ENCODE measurements at places on chromosomes 3 and 15.

DNA sequence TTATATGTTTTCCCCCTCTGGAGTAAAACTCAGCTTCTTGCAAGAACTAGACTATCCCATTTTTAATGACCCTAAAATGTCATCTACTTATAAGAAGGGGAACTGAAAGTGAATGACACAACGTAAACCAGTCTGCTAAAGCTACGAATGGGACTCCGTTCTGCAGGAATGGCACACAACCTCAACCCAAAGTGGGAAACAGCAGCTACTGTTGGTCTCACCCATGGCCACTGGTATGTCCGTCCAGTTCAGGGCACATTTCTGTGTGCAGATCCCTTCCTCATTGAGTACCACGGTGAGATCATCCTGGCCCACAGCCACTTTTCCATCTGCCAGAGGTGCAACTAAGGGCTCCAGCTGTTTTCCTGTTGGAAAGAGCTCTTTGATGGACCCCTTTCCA, 23.8 kb downstream of the VPS39 start:
- no peak for DNase-seq

DNA sequence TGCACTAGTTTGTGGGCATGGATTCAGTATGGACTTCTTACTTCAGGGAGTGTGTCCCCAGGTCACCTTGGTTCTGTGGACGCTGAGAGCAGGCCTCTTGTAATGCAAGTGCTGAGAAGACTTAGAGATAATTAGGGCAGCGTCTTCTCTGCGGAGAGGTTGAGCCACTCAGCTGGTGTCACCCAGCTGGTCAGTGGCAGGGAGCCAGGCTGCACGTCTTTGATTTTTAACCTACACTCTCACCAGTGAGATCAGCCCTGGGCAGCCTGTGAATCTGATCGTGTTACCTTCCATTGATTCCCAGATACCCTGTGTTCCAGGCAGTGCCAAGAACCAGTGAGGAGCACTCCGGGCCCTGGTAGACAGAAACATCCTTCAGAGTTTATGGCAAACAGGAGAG, 92.6 kb downstream of the SLCO3A1 start:
- DNase-seq: no peak

- DNase-seq: no peak
These were observed 6.5 kb upstream of the GSK3B start for GRCh38 chr3:120100711-120101110.

GRCh38 chr3:6809349-6809748, 51.6 kb upstream of the GRM7 start:
- DNase-seq: no peak

DNA sequence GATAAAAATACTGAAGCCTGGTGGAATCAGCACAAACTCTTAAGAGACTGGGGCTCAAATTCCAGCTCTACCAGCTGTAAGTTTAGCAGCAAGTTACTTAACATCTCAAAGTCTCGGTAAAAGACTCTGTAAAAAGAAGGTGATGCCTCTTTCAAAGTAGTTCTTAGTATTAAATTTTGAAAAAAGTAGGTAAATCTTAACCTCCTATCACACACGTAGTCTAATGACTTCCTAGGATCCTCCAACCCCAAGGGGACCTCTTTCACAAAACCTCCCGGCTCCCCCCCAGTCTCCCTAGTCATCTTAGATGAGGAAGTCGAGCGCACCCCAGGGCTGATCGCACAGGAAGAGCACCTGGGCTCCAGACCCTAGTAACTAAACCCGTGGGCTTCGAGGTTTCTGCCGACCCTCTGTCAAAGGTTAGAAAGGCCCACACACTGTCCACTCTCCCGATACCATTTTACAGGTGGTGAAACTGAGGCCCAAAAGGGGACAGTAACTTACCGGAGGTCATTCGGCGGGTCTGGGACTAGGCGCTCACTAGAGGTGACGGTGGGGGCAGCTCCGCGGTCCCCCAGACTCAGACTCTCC, 427 bp downstream of the MBD4 start:
- DNase-seq: peak; percentile 29

DNA sequence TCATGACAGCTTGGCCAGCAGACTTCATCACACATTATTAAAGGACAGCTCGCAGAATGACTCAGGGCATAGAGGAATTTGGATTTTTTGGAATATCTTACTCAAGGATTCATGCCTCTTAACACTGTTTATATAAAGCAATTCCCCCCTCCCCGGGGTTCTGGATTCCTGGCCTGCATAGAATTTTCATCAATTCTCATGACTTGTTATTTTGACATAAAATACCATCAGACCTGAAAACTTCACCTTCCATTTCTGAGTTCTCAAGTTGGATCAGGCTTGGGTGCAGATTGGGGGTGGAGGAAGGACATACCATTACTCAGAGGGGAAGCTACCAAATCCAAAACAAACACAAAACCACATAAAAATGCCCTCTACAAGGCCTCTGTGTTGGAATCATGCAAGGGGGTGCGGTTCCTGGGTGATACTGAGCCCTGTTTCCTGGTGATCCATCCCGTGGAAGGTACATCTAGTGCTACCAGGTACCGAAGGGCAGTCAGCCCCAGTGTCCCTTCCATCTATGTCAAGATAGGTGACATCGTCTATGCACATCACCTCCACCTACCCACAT, 95.3 kb downstream of the DAPK2 start:
- DNase-seq: no peak

Measured in activated T-cell treated with anti-CD3 and anti-CD28 coated beads for 1 hour (primary cell).